RPMI7951 (cell line): ENCODE measurements at places on chromosomes 16 and 17.

DNA sequence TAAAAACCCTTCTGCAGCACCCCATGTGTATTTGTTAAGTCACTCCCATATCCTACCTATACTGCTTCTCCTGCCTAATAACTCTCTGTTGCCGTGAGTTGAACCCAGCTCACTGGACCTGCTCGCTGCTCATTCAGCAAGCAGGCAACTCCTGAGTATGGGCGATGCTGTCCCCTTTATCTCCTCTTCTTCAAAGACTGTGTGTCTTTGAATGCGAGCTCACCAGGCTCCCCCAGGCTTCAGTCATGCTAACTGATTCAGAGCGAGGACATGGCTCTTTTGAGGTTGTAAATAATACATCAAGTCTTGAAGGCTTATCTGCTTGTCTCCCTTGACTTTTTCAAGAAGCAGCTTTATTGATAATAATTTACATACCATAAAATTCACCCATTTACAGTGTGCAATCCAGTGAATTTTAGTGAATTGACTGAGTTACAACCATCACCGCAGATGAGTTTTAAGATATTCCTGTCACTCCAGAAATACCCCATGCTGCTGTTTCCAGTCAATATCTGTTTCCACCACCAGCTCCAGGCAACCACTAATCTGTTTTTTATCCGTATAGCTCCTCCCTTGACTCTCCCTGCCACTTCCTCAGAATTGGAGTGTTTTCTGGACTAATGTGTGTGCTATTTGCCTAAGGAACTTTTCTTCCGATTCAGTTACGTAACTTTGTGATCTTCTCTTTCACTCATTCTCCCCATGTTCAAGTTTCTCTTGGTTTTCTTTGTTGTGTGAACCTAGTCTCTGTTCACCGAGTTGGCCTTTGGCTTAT is 132.2 kb downstream of the SPECC1 start:
- DNase-seq = no peak

DNA sequence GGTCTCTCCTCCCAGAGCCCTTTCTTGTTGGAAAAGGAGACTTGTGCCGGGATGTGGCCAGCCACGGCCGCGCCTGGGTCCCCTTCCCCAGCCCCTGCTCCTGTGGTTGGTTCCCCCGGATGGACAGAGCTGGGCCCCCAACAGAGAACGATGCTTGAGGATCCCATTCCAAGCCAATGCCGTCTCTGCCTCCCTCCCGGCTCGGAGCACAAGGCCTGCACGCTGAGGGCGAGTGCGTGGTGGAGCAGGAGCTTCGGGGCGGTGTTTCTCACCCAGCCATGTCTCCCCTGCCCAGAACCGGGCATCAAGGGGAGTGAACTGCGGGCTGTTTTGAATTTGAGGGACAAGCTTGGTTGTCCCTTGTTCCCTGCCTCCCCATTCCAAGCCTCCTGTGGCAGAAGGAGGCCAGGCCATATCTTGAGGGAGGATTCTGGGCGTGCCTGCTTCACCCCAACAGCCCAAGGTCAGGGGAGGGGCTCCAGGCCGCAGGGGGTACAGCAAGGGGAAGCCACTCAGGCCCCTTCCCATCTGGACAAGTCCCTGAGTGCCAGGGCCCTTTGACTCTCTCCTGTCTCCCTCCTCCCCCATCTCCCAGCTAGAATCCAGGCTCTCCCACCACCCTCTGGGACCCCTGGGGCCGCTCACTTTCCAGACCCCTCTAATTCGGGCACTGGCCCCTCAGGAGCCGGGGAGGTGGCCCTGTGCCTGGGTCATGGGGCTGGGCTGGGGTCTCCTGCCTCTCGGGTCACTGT is 43.6 kb downstream of the SOCS3 start:
- no peak for DNase-seq

GRCh38 chr16:30183233-30184095 is at the start of gene CORO1A:
Gene CORO1A (plus strand): TSS chr16:30183602. CDS start chr16:30185210, 1,608 bp downstream.
- DNase-seq = peak; percentile 69

DNA sequence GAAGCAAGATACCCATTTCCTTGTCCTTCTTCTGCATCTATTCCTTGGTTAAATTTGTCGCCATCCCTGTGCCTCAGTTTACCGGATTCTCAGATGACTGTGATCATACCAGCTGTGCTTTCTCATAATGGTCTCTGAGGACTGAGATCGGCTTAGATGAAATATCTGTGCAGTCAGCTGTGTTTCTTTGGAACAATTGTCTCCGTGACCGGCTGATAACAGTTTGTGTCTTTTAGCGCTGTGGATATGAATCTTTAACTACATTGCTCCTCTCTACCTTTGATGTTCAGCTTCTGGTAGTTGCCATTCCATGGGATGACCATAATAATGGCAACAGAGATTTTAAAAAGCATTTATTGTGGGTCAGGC is 473 bp downstream of the FTO start:
- DNase-seq = no peak

- no peak for DNase-seq
Observed at GRCh38 chr17:8700546-8700945, 44.1 kb downstream of the CCDC42 start.

DNA sequence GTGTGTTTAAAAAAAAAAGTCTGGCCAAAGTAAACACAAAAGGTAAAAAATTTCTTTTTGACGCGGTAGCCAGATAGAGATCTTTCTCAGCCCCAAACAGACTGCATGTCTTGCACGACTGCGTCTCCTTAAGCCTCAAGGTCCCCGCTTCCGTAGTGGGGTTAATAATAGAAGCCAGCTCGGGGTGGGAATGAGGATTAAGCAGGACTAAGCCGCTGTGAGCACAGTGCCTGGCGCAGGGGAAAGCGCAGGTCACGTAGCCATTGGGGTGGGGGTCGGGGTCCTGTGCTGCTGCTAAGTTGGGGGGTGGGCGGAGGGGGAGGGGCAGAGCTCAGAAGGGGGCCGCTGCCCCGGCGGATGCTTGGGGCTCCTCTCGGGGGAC is 521 bp downstream of the GGA2 start:
- peak; percentile 39 for DNase-seq

DNA sequence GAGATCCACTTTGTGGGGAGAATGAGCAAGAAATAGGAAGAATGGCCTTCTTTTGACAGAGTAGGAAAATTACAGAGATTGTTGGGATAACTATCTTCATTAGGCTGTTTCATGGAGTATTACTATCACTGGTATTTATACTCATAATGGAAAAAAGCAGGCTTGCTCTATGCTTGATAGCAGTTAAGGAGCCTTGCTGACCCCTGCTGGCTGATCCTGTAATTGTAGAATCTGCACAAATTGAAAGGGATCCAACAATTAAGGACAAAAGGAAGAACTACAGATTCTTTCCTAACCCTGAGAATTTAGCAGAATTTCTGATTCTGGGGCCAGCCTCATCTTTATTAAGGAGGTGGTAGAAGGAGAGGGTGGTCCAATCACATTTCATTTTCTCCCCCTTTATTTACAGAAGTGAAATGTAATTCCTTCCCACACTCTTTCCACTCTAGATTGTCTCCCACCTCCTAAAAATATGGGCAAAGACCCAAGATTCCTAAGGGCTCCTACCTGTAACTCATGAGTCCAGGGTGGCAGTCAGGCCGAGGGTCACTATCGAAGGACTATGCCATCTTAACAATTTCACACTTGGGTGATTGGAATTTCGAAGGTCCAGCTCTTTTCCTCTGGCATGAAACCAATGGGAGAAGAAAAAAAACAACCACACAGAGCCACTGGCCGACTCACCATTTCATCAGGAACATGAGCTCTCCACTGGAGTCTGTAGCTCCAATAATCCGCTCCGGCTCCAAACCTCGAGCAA is 26.3 kb downstream of the NFE2L1 start:
- DNase-seq = peak; percentile 70

DNA sequence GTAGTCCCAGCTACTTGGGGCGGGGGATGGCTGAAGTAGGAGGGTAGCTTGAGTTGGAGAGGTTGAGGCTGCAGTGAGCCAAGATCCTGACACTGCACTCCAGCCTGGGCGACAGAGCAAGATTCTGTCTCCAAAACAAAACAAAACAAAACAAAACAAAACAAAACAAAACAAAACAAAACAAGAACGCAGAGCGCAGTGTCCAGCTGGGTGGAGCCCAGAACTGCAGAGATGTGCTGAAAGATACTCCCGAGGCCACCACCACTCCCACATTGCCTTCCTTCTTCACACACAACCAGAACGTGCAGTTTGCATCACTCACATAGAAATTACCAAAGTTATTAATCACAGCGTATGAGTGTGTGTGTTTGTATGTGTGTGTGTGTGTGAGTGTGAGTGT is 222.9 kb upstream of the ASIC2 start:
- DNase-seq = no peak

DNA sequence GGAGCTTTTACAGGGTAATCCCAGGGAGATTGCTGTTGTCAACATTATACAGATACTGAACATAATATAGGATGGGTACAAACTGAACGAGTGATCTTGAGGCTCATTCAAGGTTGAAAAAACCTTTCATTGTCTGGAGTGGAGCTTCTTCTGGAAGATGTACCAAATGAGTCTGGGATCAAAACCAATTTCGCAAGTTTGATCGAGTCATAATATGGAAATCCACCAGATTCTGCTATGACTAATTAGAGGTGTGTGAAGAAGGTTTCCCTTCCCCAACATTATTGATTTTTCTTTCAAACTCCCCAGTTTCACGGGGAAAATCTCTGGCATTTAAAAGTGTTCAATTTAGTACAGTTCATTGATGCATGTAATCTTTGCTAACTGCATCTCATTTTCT is 324.1 kb downstream of the ZFHX3 start:
- DNase-seq = peak; percentile 32

DNA sequence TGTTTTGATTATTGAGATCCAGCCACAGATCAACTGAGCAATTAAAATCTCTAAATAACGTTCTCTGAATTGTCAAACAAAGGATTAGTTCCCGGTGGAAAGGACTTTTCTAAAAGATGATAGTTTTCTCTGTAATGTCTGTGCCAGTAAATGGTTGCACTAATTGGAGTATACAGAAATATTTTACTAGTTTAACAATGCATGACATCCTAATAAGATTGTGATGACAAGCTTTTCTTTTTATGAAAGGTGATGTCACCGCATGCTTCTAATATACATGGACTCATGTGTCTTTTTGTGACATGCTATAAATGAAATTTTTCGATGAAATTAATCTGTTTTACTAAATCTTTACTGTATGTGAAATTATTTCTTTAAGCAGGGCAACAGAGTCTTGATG is 211.1 kb downstream of the IRX3 start:
- no peak for DNase-seq

- peak; percentile 52 for DNase-seq
Observed at GRCh38 chr16:84503751-84504395, 586 bp downstream of the MEAK7 start.

- no peak for DNase-seq
Observed at GRCh38 chr17:75959051-75959838, 18.4 kb upstream of the FBF1 start.

DNA sequence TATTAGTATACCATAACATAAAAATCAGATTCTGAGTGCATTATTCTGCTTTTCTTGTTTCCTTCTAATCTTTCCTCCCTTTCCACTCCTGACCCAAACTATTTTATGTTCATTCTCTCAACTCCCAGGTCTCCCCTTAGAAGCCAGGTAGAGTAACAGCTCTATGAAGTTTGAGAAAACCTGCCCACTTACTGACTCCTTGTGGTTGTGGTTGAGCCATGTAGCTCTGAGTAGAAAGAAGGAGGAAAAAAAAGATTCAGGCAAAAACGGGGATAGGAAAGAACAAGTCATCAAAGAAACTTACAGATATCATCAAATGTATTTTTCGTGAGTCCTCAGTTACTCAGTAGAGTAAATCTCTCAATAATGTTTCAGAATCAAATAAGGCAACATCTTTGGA is 216.7 kb downstream of the PMP22 start:
- no peak for DNase-seq

DNA sequence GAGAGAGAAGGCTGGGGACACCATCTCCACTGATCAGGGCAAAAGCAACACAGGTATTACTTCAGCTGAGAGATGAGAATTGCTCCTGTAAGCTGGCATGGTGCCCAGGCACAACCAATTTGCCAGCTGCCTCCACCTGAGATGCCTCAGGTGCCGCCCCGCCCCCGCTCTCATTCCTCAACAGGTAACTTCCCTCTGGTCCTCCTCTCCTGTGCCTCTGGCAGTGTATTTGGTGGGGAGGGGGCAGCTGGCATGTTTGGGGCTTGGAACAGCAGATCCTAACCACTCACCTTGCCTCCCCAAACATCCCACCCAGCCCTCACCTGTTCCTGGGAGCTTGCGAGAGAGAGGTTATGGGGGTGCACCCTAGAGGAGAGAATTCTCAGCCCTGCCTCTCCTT is 2.9 kb upstream of the SRCIN1 start:
- DNase-seq = no peak

- DNase-seq = peak; percentile 88
Observed at GRCh38 chr17:68247445-68248198, at the start of gene AMZ2. Gene AMZ2 (plus strand): TSS chr17:68248043. CDS start chr17:68250188, 2,145 bp downstream.

DNA sequence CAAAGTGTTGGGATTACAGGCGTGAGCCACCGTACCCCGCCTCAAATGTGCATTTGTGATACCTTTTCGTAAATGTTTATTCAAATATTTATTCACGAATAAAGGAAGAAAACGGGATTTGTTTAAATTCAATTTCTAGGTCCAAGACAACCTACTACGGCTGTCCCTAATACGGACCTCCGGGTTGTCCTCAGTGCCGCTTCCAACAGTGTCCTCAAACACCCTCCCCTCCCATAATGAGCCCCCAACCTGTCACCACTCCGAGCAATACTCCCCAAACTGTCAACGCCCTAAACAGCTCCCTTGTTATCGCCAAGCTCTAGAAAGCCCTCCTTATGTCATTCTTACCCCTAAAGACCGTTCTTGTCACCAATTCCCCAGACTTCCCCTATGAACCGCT is 539 bp upstream of the GABARAPL2 start:
- no peak for DNase-seq

GRCh38 chr17:83159204-83160049 is 80.0 kb downstream of the METRNL start:
- no peak for DNase-seq

DNA sequence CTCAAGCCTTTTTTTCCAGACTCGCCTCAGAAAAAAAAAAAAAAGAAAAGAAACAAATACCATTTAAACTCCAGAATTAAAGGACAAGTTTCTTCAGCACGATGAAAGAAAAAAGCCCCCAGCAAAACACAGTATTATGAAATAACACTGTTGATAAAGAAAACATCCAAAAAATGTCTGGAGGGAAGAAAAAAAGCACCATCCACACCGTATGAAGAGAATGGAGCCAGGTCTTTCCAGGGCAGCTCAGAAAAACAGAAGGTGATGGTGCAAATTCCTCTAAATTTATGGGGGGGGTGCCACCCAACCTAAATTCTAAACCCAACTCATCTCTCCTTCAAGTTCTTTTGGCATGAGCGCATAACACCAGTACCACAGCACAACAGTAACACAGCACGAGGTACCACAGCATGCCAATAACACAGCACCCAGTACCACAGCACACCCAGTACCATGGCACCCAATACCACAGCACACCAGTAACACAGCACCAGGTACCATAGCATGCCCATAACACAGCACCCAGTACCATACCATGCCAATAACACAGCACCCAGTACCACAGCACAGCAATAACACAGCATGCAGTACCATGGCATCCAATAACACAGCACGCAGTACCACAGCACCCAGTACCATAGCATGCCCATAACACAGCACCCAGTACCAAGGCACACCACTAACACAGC is 19.0 kb downstream of the AXIN1 start:
- no peak for DNase-seq

- DNase-seq = peak; percentile 67
Observed at GRCh38 chr16:57084257-57084770, 8.1 kb upstream of the CPNE2 start.

GRCh38 chr16:89430436-89431157 is 59.8 kb downstream of the ANKRD11 start:
- DNase-seq = no peak
